ENCODE measurements at places on chromosomes 6 and 20.

DNA sequence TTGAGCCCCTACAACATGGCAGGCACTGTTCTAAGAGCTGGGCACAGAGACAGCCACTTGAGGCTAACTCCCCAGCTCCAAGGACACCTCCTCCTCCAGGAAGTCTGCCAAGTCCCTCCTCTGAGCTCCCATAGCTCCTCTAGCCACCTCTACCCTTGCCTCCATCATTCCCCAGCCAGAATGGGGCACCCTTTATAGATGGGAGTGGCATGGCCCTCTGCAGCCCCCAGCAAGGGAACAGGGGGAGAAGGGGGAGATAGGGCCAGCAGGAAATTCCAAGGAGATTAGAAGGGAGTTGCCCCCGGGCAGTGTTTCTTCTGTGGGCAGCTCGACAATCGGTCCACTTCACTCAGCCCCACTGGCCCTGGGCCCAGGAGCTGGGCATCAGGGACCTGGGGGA is 19.7 kb upstream of the TLDC2 start:
- no peak for DNase-seq

DNA sequence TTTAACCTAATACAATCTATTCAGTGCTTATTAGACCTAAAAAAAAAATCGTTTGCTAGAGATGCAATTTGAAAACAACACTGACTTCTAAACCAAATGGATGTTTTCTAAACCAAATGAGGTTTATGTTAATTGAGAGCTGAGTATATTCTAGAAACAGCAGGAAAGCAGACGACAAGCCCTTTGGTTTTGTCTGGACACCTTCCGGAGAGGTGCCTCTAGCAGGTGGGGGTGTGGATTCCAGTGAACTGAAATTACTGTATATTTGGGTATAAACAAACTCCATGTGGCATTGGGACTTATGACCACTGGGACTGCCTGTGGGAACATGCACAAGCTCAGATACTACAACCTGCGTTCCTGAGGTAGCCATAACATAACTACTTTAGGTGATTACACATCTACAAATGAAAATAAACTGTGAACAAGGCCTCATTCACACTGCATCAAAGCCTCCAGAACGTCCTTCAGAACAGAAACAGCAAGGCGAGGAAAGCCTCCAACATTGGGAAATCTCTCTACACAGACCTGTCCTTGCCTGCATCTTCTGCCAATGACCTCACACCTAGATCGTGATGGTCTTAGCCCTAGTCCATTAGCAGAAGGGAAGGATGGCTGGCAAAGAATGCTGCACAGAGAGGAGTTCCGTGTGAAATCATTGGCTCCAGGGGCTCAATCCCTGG is 206.8 kb upstream of the FOXQ1 start:
- DNase-seq: no peak

GRCh38 chr6:140434761-140435160 is 1060.3 kb upstream of the CITED2 start:
- DNase-seq: no peak

DNA sequence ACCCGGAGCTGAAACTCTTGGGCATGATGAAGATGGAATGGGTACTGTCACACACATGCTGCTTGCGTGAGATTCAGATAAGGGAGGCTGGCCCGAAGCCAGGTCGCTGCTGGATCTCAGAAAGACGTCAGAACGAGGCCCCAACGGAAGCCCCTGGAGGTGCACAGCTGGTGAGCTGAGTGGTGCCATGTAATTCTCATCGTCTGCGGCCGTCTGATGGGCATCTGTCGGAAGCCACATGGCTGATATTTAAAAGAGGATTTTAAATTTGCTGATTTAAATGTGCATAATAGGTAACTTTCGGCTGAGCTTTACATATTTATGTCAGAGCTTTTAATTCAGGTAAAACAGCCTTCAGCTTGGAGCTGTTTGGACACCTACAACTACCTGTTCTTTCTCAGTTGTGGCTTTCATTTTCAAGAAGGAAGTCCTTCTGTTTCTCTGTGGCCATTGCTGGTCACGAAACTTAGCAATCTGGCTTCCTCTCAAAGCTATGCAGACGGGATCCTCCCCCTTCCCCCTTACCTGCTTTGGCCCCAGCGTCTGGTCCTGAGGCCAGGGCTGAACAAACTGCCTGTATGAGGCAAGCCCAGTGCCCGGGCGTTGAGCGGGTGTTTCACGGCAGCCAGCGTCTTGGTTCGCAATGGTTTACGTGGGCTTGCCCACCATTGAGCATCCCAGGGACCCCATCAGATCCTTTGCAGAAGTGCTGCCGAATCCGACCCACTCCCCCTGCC is 9.2 kb downstream of the SLCO4A1 start:
- DNase-seq: peak; percentile 52

DNA sequence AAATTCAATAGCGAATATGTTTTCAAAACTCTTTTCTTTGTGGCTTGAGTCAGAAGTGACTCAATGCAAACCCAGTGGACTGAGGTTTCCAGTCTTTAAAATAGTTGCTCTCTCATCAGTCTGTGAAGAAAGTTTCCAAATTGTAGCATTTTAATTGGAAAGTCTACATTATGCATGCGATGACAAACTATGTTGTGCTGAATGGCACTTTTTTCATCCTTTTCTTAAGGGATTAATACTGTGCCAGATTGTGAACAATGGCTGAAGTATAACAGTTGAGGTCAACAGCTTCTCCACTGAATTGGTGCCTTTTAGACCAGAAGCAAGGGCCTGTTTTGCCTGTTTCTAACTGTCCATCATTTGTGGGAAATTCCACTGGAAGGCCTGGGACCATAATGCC is 377.1 kb downstream of the BTBD9 start:
- no peak for DNase-seq

DNA sequence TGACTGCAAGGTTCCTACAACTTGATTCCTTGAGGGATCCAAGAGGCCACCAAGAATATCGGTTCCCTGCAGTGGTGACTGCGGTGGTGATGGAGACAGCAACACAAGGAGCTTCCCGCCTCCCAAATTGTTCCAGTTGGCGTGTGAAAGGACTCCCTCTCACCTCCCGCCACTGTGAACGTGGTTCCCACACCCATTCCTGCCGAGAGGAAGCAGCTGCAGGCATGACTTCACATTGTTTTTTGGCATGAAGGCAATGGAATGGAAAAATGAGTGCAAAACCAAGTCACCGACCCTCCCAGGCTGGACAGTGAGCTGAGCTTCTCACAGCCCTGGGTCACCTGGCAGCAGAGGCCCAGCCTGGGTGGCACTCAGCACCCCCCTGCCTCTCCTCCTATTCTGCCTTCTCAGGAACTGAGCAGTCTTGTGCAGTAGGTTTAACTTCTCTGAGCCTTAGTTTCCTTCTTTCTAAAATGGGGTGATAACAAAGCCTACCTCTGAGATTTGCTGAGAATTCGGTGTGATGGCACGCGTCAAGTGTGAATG is 75.0 kb downstream of the CNKSR3 start:
- no peak for DNase-seq

GRCh38 chr20:41038878-41039404 is 10.3 kb downstream of the TOP1 start:
- no peak for DNase-seq

- DNase-seq: no peak
Observed at GRCh38 chr20:24962510-24962909, 13.4 kb downstream of the CST7 start.

DNA sequence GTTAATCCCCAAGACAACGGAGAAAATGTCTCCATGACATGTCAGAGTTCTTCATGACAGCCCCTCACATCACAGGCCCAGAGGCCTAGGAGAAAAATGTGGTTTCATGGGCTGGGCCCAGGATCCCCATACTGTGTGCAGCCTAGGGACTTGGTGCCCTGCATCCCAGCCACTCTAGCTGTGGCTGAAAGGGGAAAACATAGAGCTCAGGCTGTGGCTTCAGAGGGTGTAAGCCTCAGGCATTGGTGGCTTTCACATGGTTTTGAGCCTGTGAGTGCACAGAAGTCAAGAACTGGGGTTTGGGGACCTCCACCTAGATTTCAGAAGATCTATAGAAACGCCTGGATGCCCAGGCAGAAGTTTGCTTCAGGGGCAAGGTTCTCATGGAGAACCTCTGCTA is 122.8 kb downstream of the FHL5 start:
- DNase-seq: no peak

DNA sequence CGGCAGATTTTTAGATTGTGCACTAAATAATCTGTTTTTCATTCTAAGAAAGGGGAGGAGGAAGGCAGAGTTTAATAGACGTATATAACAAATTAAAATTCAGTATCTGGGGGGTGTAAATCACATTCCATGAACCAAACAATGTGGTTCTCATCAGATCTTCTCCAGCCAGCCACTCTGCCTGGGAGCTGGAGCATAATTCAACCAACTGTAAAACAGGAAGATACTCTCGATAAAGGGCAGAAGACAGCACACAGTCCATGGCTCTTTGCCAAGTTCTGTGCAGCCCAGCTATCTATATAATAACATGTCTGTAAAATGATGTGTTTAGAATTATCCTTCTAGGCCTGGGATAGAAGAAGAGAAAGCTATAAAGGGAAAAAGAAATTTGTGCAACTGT is 289.9 kb upstream of the ZFP64 start:
- no peak for DNase-seq

- no peak for DNase-seq
Observed at GRCh38 chr6:74568861-74569260, 637.0 kb downstream of the COL12A1 start.

GRCh38 chr6:8944548-8944947 is 509.2 kb upstream of the SLC35B3 start:
- no peak for DNase-seq

DNA sequence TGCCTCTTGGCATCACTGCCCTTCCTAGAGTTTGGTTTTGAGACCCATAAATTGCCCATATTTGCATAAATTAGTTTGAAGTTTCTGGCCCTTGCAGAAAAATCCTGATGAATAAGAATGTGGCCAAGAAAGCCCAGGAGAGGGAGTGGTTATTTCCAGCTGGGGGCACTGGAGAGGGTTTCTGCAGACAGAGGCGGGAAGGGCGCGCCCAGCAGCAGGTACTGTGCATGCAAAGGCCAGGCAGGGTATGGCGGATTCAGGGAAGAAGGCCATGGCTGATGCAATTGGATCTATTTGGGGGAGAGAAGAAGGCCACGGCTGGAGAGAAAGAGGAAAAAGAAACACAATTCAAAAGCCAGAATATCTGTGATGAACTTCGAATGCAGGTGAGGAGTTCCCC is 48.2 kb upstream of the PXDC1 start:
- no peak for DNase-seq

- no peak for DNase-seq
Observed at GRCh38 chr20:3826420-3826819, 6.1 kb downstream of the AP5S1 start.

GRCh38 chr6:147287869-147288271 is 83.7 kb downstream of the STXBP5 start:
- no peak for DNase-seq

DNA sequence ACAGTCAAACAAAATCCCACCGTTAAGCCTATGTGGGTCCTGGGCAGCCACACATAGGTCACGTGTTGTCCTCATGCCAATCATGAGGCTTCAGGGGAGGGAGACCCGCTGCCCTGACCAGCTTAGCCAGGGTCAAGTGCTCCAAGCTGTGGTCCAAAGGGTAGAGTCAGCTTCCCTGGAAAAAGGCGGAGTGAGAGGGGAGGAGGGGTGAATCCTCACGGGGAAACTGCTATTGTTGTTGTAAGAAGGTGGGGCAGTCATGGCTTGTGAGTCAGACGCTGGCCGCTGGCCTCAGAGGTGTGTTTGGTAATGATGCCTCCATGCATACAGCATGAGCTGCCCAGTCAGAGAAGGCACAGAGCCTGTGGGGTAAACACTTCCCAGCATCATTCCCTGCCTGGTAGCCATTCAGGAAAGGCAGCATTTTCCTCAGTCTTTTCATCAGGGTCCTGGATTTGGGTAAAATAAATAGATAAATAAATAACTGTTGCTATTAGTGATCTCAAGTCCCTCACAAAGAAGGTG is 8.7 kb downstream of the CST3 start:
- DNase-seq: no peak

GRCh38 chr6:157774153-157775135 is 48.6 kb upstream of the SNX9 start:
- DNase-seq: no peak

- no peak for DNase-seq
Observed at GRCh38 chr20:54219751-54220426, 12.0 kb downstream of the PFDN4 start.

- DNase-seq: no peak
Observed at GRCh38 chr6:135002974-135003703, 51.5 kb downstream of the HBS1L start.

DNA sequence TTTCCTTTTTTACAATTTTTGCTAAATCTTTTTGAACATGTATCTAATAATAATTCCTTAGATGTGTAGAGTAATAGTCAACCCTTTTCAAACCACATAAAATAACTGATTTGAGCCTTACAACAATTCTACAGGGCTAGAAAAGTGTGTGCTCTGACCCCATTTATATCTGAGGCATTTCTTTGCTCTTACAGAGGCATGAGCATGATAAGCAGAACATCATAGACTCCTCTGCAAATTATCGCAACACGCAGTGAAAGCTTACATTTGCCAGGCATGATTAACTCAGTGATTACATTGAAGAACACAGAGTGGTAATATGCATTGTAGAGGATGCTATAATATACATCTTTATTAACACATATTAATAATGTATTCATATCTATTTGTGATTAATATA is 120.4 kb downstream of the SIM1 start:
- no peak for DNase-seq

DNA sequence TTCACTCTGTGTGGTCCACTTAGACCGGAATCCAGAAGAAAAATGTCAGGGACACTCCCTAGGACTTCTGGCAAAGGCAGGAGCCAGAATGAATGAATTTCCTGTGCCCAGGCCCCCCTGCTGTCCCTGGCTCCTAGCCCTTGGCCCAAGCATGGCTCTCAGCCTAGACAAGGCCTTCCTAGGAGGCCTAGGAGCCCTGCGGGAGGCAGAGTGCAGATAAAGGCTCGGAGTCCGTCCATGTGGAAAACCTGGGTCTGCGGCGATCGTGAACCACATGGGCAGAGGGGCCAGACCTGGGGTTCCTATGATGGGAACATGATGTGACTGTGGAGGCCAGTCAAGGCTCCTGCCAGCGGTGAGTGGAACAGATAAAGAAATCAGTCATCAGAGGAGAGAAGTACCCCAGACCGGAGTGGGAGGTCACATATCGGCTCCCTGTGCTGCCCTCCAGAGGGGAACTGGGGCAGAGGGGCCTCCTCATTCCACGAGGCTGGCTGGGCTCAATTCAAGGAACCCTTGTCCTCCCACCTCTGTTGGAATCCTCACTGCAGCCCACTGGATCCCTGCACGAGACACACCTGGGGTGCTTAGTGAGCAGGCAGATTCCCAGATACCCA is 5.9 kb upstream of the VSTM2L start:
- DNase-seq: no peak

DNA sequence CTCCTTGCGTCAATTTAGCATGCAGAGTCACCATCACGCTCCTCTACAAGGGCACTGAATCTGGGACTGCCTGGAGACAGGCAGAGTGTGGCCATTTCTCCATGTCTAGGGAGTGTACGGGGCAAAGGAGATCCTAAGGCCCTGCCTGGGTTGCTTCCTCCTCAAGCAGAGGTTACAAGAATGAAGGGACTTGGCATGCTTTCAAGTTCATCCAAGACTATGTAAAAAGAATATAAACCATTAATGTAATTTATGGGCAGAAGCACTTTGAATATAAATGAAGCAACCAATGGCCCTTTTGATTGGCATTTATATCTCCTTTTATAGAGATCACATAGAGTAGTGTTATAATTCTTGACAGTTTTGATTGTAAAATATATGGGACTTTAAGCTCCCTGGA is 137.5 kb downstream of the BTBD3 start:
- no peak for DNase-seq

- no peak for DNase-seq
Observed at GRCh38 chr20:56927127-56927526, 298.0 kb downstream of the TFAP2C start.
